ENCODE measurements at places on chromosomes 2 and 18.

DNA sequence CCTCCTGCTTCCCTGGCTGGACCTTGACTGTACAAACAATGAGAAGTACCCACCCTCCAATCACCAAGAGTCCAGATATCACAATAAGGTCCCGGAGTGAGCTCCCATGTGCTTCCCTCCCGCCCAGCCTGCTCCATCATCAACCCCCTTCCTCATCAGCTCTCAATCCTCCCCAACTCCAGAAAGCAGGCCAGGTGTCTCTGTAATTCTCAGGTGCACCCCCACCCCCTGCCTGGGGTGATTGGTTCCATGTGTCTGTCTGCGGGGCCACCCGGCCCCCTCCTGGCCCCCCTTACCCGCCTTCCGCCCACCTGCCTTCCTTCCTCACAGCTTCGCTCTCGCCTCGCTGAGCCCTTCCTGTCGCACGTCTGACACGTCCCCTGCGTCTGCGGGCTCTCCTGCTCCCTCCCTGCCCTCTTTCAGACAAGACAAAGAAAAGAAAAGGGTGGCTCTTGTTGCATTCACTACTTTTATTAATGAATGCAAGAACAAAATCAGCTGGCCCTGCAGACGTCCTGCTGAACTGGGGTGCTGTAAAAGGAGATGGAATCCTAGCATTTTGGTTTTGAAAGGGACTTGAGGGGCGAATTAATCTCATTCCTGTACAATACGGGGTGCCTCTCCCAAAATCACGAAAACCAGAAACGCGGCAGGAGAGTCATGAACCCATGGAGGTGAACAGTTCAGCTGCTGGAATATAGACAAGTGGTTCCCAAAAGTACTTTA is 26.5 kb upstream of the IGFBP2 start:
- no peak for DNase-seq

GRCh38 chr2:98871506-98871905 is 64.5 kb downstream of the CRACDL start:
- no peak for DNase-seq

DNA sequence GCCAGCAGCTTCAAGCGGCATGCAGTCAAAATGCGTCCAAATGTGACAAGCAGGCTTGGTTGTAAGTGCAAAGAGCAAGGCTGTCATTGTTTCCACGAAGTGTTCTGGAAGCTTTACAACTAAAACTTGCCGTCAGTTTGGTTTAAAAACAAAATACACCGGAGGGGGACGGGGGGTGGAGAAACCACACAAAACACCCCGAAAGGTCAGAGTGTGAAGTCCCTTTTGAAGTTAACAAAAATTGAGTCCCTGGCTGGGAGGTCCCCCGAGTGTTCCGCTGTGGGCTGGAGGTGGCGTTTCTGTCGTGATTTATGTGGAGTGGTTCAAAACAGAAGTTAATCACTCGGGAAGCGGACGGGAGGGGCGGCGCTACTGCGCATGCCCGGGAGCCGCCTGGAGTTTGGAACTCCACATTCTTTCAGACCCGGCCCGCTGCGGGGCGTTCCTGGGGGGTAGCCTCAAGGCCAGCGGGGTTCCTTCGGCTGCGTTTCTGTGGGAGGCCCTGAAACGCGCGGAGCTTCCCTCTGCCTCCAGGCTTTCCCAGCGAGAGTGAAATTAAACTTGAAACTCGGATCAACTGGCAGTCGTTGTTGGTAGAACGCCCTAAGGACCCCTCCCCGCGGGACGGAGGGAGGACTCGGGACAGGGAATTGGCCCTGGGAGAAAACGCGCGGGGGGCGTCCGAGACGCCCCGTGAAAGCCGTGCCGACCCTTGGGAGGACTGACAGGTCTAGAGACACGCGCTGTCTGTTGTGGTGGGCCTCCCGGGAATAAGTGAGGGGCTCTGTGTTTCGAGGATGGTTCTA is 1.4 kb downstream of the TGIF1 start:
- peak; percentile 80 for DNase-seq

GRCh38 chr18:62360805-62361204 is 35.7 kb downstream of the TNFRSF11A start:
- no peak for DNase-seq

GRCh38 chr2:238853218-238853617 is 5.3 kb downstream of the TWIST2 start:
- no peak for DNase-seq

GRCh38 chr18:35201256-35201931 is 39.4 kb upstream of the ZNF397 start:
- no peak for DNase-seq

DNA sequence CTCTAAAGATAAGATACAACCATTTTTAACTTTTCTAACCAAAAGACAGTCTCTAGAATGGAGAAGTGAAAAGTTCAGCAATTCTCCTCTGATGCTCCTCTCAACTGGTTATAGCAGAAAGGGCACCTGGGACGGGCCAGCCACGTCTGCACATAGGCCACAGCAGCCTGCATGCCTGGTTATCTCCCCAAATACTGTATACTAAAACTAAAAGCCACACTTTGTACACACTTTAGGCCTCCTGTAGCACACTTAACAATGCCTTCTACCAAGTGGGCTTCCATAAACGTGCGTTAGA is 179.1 kb downstream of the ANKRD44 start:
- DNase-seq: no peak

- peak; percentile 40 for DNase-seq
These were observed 18.4 kb downstream of the PREPL start for GRCh38 chr2:44342854-44343253.
